Activated B cell treated with CpG ODN at 0.5 μM for 24 hours (primary cell): ENCODE measurements at places on chromosomes 13 and 19.

DNA sequence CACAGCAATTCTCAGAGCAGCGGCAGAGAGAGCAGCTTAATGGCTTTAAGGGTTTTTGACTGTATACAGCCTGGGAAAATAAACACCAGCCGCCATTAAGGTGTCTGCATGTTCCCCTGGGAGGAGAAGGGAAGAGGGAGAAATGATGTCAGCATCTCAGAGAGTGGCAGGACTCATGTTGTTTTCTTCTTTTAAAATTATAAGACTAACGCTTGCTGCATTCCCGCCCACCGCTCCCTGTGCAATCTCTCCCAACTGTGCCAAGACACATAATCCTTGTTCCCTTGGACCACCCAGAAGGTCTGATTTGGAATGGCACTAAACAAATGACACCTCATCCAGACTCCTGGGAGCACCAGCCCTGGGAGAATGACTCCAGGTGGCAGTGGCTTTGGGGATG is 27.7 kb upstream of the FAM216B start:
- DNase-seq: no peak

DNA sequence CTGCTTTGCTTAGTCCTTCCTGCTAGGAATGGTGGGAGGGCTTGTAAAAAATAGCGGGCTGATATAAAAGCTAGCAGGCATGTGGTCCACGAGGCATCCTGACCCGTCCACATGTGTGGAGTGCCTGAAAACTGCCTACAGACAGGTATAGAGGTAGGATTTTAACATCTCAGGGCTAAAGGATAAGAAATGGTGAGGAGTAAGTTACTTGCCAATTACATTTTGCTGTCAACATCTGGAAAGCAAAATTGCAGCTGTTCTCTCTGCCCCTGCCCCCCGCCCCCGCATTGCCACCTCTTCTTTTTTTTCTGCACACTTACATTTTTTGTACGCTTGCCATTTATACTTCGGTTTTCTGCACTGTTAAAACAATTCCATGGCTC is 21.0 kb downstream of the NFIX start:
- DNase-seq: no peak

DNA sequence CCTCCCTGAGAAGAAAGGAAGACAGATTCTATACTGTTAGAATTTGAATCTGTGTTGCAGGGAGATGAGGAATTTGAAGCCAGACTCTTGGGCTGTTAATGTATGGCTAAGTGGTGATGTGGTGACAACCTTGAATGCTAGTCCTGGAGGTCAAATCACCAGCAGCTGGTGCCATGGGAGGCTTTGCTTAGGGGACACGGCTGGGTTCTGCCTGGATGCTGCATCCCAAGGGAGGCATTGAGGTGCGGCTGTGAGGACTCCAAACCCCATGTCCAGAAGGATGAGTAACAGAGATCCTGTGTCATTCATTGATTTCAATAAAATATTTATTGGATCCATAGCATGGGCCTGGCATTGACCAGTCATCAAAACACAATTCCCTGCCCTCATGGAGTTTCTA is 42.3 kb downstream of the RFX2 start:
- no peak for DNase-seq

GRCh38 chr19:35509861-35510625 is 3.4 kb downstream of the DMKN start:
- peak; percentile 76 for DNase-seq

DNA sequence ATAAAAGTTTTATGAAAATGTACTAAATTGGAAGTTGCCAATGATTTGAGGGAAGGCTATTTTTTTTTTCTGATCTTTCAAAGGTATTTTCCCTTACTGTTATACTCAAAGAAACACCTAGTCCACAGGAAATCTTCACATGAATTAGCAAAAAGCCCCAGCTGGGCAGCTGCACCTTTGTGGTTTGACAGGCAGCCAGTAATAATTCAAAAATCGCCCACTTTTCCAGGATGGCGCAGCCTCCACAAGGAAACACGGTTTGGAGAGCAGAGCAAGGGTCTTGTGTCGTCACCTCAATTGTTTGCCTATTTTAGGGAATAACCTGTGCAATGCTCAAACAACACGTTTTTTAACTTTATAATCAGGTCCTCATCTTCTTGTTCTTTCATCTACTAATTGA is 324.9 kb upstream of the GPC6 start:
- DNase-seq: no peak

DNA sequence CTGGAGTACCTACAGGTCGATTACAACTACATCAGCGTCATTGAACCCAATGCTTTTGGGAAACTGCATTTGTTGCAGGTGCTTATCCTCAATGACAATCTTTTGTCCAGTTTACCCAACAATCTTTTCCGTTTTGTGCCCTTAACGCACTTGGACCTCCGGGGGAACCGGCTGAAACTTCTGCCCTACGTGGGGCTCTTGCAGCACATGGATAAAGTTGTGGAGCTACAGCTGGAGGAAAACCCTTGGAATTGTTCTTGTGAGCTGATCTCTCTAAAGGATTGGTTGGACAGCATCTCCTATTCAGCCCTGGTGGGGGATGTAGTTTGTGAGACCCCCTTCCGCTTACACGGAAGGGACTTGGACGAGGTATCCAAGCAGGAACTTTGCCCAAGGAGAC is 4.7 kb downstream of the SLITRK5 start:
- no peak for DNase-seq

GRCh38 chr19:3374369-3375112 is 8.2 kb downstream of the NFIC start:
- DNase-seq: no peak

DNA sequence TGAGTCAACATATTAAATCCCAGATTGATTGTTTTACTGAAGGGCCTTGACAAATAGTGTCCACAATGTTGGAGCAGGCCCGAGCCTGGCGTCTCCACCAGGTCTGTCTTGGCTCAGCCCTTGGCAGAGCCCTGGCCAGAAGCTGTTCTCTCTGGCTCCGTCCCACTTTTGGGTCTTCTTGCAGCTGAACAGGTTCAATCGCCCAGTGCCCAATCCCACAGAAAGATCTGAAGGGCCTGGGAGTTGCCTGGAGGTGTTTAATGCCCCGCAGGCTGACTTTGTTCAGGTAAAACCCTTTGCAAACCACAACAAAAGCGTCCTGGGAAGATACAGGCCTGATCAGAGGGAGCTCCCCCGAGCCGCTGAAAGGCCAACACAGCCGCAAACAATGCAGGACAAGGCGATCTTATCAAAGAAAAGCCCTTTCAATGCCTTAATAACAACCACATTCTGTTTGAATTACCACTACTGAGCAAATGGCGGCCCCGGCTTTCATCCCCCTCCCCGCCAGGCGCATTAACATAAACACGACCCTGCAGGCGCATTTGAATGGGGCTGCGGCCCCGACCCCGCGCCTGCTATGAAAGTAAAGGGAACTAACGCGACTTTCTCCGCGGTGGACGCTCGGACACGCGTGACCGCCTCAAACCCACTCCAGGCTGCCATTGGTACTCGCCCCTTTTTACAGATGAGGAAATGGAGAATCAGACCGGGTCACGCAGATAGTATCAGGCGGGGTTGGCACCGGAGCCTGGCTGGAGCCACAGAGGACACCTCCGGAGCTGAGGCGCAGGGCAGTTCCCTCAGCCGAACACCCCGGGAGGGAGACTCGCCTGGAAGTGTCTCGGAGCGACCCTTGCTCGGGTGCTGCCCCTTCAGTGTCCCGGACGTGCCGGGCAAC is 3.1 kb downstream of the CDX2 start:
- DNase-seq: no peak

DNA sequence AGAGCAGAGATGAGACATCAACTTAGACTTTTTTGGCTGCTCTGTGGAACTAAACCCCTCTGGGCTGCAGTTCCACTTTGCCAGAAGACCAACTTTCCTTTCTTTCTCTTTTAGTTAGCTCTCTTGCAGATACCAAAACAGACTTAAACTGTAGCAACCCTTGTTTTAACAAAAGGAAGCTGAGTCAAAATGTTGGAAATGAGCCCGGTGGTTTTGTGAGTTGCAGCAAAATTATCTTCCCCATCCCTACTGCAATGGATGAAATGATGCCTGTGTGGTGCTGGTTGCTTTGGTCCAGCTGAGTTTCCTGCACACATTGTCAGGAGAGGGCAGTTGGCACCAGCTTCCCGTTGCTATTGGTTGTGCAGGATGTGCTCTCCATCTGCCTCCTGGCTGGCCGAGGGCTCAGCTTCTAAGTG is 115.3 kb downstream of the LRCH1 start:
- DNase-seq: no peak

DNA sequence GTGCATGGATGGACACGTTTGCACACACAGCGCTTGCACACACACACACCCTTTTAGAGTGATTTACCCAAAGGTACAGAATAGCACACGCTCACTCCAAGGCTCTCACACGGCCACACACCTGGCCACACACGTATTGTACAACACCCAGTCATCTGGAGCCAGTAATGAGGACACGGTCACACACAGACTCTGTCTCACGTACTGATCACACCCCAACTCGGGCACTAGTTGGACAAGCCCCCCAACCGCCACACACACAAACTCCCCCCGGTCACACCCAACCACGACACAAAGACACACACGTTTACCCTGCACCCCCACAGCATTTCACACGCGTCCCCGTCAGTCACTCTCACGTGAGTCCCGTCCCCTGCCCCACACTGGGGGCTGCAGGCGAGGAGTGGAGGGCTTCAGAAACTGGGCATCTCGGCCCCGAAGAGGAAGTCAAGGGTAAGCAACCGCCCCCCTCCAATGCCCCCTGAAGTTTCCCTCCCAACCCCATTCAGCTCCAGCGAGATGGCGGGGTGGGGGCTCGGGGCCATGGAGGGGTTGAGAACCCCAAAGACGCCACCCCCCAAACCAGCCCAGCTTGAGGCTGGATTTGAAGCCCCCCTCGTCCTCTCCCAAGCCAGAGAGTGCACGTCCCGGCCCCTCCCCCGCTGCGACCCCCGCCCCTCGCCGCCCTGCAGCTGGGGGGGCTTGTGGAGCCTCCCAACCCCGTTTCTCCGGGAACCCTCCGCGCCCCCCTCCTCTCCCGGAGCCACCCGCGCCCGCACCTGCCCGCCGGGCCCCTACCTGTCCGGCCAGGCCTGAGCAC is 599 bp downstream of the OLFM2 start:
- no peak for DNase-seq

- peak; percentile 49 for DNase-seq
These were observed 2.7 kb downstream of the UHRF1 start for GRCh38 chr19:4911786-4912672.

DNA sequence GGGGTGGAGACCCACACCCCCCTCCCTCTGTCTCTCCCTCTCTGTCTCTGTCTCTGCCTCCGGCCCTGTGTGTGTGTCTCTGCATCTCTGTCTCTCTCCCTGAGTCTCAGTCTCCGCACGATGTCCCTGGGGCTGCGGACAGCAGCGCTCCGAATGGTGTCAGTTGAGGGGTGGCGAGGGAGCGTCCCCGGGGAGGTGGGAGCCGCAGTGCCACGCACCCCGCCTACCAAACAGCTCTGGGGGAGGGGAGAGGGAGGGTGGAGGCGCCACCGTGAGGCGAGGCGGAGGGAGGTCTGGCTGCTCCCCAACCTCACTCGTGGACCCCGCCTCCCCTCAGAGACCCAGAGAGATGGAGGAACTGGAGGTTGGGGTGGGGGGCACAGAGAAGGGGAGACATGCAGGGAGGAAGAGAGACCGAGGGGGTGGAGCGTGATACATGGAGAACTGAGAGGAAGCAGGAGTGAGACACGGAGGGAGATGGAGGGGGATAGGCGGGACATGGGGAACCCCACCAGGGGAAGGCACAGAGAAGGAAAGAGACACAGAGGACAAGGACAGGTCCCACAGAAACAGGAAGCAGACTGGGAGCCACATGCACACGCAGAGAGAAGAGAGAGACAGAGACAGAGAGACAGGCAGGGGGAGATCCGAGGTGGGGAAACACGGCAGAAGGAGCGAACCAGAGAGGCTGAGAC is 7.2 kb downstream of the ERFL start:
- no peak for DNase-seq

DNA sequence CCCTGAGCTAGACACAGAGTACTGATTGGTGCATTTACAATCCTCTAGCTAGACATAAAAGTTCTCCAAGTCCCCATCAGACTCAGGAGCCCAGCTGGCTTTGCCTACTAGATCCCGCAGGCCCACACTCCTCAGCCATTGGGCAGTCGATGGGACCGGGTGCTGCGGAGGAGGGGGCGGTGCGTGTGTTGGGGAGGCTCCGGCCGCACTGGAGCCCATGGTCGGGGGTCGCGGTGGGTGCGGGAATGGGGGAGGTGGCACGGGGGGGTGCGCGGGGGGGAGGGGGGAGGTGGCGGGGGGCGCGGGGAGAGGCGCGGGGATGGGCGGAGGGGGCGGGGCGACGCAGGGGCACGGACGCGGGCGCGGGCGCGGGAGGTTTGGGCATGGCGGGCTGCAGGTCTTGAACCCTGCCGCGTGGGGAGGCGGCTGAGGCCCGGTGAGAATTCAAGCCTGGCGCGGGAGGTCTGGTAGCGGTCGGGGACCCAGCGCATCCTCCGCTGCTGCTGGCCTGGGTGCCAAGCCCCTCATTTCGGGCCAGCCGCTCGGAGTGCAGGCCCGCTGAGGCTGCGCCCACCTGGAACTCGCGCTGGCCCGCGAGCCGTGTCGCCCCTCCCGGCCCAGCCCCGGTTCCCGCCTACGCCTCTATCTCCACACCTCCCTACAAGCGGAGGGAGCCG is 674.1 kb downstream of the SLITRK5 start:
- no peak for DNase-seq

GRCh38 chr13:111658145-111659100 is 338.0 kb downstream of the TEX29 start:
- DNase-seq: no peak

GRCh38 chr13:50149932-50150331 is 134.7 kb downstream of the KCNRG start:
- no peak for DNase-seq

DNA sequence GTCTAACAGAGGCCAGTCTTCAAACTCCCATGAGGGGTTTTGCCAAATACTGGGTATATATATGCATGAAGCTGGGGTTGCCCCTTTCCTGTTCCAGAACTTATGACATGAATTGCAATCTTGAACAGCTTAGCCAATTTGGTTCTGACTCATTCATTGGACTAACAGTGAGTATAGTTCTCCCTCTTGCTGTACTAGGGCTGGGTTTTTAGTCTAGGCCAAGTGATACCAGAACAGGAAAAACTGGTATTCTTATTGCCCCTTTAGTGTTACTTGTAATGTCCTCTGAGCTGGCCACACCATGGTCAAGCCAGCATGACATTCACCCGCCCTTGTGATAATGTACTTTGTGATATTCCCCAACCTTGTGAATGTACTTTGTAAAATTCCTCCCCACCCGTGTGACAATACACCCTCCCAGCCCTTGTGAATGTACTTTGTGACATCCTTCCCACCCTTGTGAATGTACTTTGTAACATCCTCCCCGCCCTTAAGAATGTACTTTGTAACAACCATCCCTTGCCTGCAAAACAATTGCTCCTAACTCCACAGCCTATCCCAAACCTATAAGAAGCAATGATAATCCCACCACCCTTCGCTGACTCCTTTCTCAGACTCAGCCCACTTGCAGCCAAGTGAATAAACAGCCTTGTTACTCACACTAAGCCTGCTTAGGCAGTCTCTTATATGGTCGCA is 26.9 kb downstream of the ZNF846 start:
- no peak for DNase-seq

GRCh38 chr13:51317262-51317661 is 22.2 kb upstream of the SERPINE3 start:
- DNase-seq: no peak

- DNase-seq: no peak
These were observed 10.1 kb downstream of the C19orf38 start for GRCh38 chr19:10858204-10858828.
